Right forelimb (tissue), 1 donor: ENCODE measurements at places on chromosomes 2 and 18.

DNA sequence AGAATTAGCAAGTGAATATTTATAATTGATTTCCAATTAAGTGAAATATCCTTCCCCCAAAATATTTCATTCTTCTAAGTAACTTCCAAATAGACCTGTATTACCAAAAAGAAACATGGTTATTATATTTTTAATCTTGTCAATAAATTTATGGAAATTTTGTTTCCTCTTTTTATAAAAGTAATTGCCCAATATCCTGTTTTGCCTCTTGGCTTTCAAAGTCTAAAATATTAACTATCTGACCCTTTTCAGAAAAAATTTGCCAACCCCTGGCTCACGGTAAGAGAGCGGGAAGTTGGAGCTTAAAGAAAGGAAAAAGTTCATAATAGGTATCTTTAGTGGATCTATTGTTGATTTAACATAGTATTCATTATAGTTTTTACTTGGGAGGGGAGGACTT lies 20.4 kb upstream of the SANBR start:
- DNase-seq = no peak

DNA sequence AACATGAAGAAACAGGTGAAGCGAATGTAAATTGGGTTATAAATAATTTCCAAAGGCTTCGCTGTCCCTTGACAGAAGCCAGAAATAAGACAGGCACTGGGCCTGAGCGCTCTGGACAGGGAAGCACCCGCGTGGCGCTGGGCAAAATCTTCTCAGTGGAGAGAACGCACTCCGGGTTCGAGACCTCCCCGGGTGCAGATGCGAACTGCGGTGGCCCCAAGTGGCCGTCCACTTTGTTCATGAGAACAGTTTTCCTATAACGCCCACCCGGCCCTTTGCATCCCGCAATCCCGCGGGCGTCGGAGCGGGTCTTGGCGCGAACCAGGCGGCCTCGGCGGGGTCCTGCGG lies 651 bp upstream of the DPYSL5 start:
- no peak for DNase-seq

GRCh38 chr18:7329016-7329415 lies 98.1 kb downstream of the LRRC30 start:
- DNase-seq = no peak

GRCh38 chr2:12106440-12107080 lies 360.1 kb downstream of the LPIN1 start:
- DNase-seq = peak; percentile 71

DNA sequence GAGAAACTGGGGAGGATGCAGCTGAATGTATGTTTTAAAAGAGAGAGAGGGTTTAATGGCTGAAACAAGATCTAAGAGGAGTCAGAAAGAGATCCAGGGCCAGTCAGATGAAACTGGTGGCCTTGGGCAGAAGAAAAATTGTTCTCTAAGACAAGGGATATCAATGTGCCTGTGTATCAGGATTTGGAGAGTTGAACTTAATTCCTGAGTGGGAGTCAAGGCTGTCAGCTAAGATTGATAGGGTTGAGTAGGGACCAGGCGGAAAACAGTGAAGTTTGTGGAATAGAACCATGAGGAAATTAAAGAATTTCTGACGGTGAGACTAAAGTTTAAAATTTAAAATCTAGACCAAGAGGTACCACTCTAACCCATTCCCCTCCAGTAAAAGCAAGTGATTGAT lies 199.2 kb downstream of the PARD3B start:
- no peak for DNase-seq
